ENCODE measurements at places on chromosomes 6 and 20.
A peak's percentile ranks its signal among the peaks of the same experiment; 100 is the strongest.

- DNase-seq: no peak
Measured at GRCh38 chr20:34512955-34513419, 3.2 kb upstream of the DYNLRB1 start.

DNA sequence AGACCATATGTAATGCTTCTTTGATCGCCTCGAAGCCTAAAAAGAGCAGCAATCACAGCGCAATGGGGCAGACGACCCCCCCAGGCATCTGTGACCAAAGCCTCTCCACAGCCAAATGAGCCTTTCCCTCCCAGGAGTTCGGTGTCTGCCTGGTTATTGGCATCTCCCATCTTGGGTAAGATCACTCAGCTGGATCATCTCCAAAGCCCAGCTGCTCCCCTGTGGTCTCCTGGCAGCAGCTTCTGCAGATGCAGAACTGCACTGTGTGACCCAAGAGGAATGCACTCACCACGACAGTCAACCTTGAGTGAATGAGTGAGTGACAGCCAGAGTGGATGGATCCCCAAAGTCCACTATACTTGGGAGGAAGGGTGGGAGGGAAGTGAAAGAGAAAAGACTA is 44.8 kb upstream of the IYD start:
- no peak for DNase-seq

- no peak for DNase-seq
Measured at GRCh38 chr6:34573567-34574183, 17.5 kb upstream of the SPDEF start.

- no peak for DNase-seq
Measured at GRCh38 chr6:132764370-132764769, 6.7 kb upstream of the VNN2 start.

DNA sequence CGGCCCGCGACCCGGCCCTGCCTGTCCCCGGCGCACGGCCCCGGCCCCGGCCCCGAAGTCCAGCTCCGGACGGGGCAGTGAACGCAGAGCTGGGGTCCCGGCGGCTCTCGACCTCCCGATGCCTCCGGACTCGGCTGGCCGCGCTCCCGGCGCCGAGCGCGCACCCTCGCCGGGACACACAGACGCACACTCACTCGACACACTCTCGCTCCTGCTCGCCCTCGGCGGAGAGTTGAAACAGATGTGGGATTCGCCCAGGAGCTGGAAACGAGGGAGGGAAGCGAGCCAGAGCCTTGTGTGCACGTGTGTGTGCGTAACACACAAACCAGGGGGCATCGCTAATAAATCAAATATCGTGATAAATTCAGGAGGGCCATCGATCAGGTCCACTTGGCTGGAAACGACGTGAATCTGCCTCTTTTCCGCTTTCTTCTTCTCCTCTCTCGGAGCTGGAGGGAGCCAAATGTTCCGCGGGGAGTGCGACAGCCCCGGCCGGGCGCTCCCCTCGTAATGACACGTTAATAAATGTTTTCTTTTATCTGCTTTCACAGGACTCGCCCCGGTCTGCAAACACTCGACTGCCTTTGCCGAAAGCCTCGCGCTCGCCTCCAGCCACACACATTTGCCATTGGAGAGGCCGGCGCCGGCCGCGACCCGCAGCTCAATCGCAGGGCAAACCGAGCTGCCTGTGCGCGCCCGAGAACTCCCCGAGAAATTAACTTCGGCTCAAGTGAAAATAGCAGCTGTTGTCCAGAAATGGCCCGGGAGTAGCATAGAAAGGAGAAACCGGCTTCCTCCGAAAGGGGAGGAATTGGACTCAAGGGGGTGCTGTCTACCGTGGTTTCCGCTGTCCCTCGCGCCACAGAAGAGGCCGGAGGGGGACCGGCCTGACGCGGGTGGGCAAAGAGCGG is 828 bp upstream of the SULF2 start:
- DNase-seq: peak; percentile 31

GRCh38 chr20:39855056-39855455 is 834.0 kb downstream of the MAFB start:
- no peak for DNase-seq

GRCh38 chr20:18702736-18703135 is 110.8 kb upstream of the SCP2D1 start:
- no peak for DNase-seq

DNA sequence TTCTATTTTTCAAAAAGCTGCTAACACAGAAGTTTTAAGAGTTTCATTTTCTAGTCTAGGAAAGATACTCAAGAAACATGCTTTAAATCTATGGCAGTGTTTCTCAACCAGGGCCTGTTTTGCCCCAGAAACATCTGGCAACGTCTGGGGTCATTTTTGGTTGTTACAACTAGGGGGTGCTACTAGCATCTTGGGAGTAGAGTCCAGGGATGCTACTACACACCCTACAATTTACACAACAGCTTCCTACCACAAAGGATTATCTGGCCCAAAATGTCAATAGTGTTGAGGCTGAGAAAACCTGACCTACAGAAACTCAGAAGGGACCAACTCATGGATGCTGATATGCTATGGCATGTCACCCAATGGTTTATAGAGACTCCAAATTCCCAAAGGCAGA is 24.4 kb downstream of the SERAC1 start:
- peak; percentile 13 for DNase-seq

GRCh38 chr20:64161356-64162238 is 2.7 kb upstream of the MYT1 start:
- DNase-seq: peak; percentile 52

DNA sequence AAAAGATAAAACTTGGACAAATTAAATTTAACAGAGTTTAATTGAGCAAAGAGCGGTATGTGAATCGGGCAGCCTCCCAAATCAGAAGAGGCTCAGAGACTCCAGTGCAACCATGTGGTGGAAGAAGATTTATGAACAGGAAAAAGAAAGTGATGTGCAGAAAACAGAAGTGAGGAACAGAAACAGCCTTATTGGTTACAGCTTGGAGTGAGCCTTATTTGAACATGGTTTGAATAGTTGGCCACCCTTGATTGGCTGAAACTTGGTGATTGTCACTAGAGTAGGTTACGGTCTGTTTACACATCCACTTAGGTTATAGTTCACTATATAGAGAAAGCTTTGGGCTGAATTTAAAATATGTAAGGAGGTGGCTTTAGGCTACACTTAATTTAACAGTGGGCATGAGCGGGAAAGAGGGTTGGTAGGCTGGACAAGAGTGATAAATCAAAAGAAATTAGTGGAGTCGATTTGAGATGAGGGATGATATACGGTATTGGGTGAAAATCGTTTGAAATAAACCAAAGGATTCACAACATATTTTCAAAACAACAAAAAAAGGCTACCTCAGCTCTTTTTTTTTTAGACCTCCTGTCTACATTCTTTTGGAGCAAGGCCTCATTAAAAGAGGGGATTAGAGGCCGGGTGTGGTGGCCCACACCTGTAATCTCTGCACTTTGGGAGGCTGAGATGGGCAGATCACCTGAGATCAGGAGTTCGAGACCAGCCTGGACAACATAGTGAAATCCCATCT is 84.3 kb upstream of the PREP start:
- DNase-seq: no peak

DNA sequence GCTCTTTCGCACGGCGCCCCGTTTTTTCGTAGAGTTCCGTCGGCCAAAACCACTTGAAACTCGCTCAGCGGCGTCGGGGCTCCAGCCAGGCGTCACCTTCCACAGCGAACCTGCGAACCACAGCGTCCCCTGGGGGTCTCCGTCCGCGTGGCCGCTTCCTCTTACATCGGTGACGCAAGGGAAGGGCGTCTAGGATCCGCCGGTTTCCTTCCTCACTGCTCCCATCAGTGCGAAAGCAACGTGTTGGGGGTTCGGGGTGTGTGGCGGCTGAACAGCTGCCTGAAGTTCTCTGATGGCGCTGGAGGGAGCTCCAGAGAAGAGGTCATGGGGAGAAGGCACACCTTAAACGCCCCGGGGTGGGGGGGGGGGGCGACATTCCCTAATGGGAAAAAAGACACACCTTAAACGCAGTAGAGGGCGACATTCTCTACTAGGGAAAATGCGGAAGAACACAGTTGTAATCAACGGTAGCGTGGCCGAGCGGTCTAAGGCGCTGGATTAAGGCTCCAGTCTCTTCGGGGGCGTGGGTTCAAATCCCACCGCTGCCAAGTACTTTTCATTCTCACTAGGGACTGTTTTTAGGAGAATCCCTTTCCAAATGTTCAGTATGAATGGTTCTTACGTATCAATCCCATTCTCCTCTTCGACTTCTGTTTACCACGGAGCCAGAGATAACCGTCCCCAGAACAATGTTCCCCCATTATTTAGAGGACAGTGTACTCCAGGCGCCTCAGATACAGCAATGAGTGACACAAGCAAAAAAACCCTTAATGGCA is 16.4 kb downstream of the ZNF311 start:
- DNase-seq: peak; percentile 67

GRCh38 chr6:10558565-10558964 is 37.4 kb downstream of the GCNT2 start:
- DNase-seq: no peak

DNA sequence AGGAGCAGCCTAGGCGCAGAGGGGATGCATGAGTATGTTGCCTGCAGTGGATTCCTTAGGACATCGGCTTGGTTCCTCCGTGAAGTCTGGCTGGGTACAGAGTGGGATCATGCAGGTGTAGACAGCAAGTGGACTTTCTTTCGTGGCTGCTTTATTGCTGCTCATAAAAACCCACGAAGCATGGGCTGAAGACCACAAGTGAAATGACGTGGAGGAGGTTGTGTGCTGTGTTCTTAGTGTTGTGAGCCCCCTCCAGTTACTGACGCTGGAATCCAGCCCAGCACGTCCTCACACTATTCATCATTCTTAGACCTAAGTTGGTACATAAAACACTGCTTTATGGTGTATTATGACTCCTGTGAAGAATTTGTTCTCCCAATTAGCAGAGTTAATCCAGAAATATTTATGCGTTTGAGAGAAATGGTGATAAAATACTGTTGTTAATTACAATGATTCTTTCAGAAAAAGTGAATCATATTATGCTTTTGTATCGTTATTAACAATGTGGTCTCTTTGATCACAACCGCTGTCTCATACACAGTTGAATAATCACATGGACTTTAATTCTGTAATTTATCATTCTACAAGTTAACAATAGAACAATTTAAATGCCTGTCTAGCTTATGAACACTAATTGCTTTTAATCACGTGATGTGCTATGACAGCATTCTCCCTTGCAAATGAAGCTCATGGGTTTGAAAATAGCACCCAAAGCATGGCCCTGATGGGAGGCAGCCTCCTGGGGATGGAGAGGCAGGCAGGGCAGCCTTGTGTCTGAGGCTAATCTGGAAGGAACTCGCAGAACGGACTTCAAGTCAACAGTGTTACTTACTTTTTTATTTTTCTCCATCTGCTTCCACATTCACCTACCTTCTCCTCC is 233.9 kb upstream of the SYNDIG1 start:
- DNase-seq: no peak

DNA sequence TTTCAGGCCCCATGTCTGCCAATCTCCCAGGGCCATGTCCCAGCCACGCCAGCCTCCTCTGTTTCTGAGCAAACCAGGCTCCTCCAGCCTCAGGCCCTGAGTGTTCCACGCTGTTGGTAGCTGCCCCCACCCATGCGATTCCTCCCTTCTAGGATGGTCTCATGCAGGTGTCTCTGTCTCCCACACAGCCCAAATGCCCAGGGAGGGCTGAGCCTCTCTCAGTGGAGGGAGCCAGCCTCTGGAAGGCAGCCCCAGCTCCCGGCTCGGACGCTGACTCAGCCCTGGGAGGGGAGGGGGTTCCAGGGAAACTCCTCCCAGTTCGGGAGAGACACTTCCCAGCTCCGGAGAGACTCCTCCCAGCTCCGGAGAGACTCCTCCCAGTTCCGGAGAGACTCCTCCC is 122.9 kb upstream of the AFDN start:
- DNase-seq: no peak

DNA sequence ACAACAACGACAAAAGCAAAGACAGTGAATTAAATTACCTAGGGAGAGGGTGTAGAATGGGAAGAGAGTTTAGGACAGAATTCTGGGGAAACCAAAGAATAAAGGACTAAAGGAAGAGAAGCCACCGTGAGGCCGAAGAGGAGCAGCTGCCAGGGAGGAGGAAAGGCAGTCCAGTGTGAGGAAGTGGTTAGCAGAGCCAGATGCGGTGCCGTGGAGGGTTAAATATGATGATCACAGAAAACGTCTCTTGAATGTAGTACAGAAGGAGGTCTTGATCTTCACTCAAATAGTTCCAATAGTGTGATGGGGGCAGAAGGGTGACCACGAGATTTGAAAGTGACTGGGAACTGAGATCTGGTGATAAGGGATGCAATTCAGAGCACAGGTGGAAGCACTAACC is 67.7 kb downstream of the TMEM244 start:
- DNase-seq: no peak

- peak; percentile 56 for DNase-seq
Measured at GRCh38 chr6:10540073-10540746, 19.1 kb downstream of the GCNT2 start.

GRCh38 chr6:106799031-106799894 is 169.9 kb downstream of the QRSL1 start:
- no peak for DNase-seq

DNA sequence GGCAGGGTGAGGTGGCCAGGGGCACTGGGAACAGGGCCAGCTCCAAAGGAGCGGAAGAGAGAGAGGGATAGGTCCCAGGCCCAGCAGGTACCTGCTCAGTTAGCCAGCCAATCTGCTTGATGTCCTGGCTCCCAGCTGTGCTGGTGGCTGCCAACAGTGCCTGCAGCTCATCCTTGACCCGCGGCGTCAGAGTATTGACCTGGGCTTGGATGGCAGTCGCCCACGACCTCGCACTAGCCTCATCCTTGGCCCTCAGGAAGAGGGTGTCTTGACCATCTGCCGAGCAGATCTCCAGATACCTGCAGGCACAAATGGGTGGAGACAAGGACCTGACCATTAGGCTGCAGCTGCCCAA is 11.1 kb upstream of the CDK5RAP1 start:
- no peak for DNase-seq

DNA sequence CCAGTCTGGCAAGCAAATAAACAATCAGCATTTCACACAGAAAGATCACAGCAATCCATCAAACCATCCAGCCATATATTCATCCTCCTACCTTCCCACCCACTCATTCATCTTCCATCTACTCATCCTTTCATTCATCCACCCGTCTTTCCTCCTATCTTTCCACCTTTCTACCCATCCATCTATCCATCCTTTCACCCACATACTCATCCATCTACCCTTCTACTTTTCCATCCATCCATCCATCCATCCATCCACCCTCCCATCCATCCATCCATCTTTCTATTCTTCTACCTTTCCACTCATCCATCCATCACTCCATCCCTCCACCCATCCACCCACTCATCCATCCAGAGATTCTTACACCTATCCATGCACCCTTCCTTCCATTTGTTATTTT is 49.3 kb downstream of the KIAA0319 start:
- DNase-seq: no peak

GRCh38 chr6:101907356-101908217 is 514.1 kb downstream of the GRIK2 start:
- no peak for DNase-seq
